HCT116 (cell line): ENCODE measurements at places on chromosomes 4 and X. TPM values are rescaled to one million over a fixed set of nuclear protein-coding genes. Genes with fewer than 3 reads are reported as not detected.

- no peak for DNase-seq
These were observed 145.0 kb downstream of the ADAMTS3 start for GRCh38 chr4:72424006-72424405.

DNA sequence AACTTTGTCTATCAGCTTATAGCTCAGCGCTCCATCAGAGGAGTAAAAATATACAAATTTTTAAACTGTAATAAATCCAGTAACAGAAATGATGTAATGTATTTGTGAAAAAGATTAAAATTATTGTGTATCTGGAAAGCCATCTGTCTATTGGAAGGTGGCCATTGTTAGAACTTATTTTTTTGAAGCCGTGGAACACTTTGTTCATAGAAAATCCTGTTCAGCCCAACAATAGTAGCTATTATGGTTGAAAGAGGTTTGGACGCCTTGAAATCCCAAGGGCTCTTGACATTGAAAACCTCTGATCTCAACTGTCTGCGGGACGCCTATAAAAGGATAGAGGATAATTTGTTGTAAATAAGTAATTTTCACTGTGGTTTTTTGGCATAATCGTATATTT, 98.3 kb downstream of the RAPGEF2 start:
- DNase-seq, result no peak

DNA sequence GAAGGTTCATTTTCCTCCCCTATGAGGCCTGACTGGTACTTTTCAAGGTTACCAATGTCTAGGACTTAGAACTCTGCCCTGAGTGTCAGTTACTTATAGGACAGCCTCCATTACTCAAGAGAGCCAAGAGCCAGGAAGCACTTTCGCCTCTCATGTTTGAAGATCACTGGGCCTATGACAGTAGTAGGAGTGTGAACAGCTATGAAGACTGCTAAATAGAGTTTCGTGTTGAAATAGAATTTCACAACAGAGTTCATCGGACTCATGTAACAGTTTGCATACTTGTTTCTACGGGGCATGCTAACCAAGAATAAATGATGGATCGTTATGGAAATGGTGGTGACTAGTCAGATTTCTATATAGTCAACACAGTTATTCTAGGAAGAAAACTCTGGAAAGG, 97.8 kb upstream of the GPC4 start:
- DNase-seq, result no peak

GRCh38 chr4:102031406-102031805, 240.9 kb downstream of the BANK1 start:
- DNase-seq, result no peak

HMX1 gene
- 0.39 TPM for total RNA-seq
